Stimulated activated CD4-positive, alpha-beta T cell treated with anti-CD3 and anti-CD28 coated beads, Interleukin-1b, Interleukin-23, amount 100 ng/mL, for 1 hour (primary cell): ENCODE measurements at places on chromosomes 7 and 10.

- no peak for DNase-seq
These were observed 80.7 kb upstream of the RPA3 start for GRCh38 chr7:7799138-7799537.

DNA sequence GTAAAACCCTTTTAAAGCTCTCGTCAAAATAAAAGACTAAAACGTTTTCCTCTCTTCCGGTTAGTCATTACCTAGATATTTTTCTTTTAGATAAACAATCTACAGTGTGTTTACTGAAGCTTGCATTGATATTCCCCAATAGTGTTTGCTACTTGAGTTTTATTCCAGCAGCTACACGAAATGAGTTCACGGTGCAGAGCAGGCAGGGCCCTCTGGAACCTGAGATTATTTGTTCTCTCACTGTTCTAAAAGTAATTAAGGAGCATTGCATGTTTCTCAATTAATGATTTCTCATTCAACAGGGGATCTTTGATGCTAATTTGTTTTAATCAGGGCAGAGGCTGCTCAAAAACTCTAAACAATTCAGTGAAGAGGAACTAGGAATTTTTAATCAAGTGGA is 319.7 kb downstream of the GFRA1 start:
- DNase-seq, result no peak

- DNase-seq, result no peak
These were observed 66.8 kb downstream of the RHOBTB1 start for GRCh38 chr10:60877061-60877776.

DNA sequence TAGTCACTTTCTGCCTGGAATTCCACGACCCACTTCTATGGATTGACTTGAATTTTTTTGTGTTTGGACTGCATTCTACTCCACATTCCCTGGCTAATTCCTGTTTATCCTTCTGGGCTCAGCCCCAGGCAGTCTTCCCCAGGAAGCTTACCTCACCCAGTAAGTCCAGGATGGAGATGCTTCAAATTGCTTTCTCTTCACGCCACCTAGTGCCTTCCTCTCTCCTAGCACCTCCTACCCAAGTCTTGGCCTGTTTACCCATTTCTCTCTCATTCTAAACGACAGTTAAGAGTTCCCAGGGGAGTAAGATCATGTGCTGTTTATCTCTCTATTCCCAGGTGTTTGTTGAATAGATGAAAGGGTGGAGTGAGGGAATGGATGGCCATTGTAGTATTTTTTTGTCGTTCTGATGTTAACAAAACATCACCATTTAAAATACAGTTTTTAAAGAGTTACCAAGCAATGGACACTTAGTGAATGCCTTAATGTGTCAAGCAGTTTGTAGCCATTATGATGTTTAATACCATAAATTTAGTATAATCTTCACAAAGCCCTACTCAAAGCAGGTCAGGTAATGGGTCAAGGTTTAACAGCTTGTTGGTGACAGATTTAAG is 45.5 kb upstream of the TARP start:
- no peak for DNase-seq

DNA sequence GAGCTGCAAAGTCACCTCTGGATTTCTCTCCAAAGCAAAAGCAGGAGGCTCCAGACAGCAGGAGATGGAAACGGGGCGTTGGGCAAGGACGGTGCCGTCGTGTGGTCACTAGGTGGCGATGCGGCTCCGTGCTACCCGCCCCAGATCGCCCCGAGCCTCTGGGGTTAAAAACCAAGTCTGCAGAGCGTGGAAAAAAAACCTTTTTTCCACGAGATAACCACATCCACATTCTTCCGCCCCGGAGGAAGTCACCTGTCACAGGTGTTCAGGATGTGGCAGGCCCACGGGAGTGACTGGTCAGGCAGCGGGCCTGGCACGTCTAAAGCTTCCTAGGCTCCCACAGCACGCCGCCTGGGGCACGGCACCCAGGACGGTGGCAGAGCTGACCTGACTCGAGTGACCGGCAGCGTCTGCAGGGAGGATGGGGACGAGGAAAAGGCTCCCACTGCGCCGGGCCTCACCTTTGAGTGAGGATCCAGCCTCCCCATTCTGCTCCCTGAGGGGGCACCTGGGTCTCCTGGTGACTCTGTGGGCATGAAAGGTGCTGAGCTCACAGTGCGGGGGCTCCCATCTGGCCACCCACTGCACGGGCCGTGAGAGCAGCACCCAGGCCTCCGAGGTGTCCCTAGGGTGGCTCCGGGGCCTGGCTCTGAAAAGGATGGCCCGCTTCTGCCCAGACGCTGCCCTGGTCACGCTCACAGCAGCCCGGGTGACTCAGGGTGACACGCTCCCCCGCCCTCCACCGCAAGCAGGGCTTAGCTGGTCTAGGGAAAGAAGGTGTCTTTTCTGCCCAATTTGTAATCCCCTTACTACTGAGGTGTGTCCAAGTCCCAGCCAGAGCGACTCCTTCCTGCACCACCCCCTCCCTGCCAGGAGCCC is 71.3 kb upstream of the TNRC18 start:
- peak; percentile 72 for DNase-seq

DNA sequence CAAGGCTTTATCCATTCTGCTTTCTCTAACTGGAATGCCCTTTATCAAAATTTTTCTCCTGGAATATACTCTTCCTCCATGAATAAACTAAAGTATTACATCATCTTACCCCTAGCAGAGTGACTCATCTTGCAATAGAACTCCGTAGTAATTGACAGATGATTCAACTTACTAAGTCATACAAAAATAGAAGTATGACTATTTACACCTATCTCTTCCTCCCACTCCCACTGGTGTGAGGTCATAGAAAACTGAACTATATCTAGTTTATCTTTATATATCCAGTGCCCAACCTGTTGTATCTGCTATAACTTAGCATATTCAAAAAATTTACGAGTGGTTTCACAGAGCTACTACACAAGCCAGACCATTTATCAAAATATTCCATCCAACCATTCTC is 26.1 kb downstream of the ABCB1 start:
- no peak for DNase-seq

DNA sequence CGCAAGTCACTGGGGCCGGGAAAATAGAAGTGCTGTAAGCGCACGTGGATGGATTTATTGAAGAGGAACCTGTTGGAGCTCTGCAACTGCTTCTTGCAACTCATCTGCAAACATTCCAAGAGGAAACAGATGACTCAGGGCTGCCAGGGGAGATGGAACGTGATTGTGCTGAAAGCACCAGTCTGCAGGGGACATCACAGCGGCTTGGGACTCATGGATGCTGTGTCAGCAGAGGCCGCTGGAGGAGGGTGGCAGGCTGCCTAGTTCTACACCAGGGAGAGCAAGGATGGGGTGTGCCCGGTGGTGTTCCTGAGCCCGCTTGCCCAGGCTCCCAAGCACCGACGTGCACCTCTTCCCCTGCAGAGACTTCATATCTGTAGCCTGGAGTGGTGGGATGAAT is 515.7 kb downstream of the TCERG1L start:
- no peak for DNase-seq

DNA sequence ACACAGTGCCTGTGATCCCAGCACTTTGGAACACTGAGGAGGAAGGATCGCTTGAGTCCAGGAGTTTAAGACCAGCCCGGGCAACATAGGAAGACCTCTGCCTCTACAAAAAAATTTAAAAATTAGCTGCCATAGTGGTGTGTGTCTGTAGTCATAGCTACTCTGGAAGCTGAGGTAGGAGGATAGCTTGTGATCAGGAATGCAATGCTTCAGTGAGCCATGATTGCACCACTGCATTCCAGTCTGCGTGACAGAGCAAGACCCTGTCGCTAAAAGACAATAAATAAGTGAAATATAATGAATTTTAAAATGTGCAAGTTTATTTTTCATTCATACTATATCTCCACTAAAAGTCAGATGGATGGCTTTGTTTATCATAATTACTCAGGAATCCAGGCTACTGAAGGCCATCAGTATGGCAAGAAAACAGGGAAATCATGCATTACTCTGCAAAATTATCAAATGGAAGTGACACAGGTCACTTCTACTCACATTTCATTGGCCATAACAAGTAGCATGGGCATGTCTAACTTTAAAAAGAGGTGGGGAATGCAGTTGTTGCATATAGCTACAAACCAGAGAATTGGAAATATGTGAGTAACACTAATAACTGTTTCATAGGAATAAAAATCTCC is 32.9 kb upstream of the FAM3C start:
- DNase-seq, result no peak

DNA sequence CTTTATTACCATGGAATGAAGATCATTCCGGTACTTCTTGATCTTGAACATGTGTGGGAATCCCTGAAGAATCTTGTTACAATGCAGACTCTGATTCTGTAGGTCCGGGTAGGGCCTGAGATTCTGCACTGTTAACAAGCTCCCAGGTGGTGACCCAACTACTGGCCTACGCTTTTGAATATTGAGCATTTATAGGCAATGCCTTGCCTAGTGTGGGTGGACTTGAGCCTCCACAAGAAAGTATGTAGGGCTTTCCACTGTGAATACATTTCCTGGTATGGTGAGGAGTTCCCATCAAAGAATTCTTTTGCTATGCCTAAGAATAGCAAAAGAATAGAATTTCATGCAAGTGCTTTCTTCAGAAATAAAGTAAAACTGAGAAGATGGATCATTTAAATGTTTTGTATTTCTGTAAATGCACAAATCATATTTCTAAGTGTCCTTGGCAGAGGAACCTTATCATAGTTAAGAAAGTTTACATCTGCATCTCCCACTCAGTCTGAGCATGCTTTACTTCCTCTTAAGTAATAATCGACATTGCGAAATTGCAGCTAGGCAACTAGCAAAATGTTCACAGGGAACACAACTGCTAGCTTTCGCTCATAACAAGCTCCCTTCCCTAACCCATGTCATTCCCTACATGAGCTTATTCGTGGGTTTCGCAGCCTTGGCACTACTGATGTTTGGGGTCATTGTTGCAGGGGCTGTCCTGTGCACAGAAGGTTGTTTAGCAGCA is 71.4 kb downstream of the AHR start:
- no peak for DNase-seq

GRCh38 chr7:118052336-118052735 is 131.6 kb upstream of the LSM8 start:
- no peak for DNase-seq

DNA sequence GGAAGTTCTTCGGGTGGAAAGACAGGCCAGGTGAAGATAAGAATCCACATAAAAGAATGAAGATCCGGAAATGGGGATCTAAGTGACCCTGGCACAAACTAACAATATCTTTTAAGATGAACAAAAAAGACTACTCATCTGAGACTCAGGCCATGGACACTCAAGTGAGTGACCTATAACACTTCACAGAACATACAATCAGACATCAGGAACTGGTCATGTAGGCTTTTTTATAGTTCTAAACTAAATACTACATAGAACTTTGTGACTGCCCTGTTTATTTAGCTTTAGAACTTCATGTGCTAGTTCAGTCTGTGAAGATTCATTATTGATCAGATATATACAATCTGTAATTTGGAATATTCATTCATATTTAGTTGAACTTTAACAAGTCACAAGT is 52.8 kb downstream of the MMRN2 start:
- no peak for DNase-seq

- no peak for DNase-seq
These were observed 244.2 kb upstream of the YAE1 start for GRCh38 chr7:39321909-39322498.

GRCh38 chr7:74684921-74685320 is 27.4 kb downstream of the GTF2I start:
- DNase-seq, result no peak

DNA sequence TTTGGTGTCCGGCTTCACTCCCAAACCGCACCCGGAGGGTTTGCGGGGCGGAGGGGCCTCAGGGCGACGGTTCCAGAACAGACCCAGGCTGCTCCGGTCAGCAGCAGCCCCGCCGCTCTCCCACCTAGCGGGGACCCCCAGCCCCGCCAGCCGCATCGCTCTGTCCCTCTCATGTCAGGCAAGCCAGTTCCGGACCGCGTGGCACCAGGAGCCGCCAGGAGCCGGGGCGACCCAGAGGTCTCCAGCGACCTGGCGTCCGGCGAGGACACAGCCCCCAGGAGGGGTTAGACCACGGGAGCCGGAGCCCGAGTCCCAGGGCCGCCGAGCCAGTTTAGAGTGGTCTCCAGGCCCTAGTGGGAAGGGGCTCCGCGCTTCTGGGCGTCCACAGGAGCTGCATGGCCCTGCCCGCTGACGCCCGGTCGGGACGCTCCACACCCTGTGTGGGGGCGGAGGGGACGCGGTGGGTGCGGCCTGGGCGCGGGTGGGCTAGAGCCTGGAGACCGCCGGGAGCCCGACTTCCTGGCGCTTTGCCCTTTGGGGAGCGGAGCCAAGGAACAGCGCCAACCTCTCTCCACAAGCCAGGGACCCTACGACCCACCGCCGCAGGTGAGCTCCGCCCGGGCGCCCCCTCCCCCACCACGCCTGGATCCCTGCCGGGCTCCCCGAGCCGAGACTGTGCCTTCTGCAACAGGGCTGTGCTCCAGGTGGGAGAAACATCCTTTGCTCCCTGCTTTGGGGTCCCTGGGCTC is 43.4 kb downstream of the ZNF117 start:
- DNase-seq, result no peak

DNA sequence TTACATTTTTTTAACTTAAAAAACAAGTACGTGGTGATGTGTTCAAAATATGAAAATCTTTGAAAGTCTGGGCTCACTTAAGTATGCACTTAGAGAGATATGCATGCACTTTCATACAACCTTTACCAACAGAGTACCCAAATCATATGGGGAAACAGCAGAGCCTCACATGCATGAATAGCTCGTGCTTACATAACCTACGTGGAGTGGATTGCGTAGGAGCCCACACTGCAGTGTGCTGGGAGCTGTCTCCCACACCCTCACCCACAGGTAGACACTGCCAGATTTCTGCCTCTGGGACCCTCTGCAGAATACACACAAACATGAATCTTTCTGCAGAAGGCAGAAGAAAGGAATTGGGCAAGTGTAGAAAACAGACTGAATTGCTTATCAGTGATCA is 581 bp downstream of the CLCN1 start:
- no peak for DNase-seq

DNA sequence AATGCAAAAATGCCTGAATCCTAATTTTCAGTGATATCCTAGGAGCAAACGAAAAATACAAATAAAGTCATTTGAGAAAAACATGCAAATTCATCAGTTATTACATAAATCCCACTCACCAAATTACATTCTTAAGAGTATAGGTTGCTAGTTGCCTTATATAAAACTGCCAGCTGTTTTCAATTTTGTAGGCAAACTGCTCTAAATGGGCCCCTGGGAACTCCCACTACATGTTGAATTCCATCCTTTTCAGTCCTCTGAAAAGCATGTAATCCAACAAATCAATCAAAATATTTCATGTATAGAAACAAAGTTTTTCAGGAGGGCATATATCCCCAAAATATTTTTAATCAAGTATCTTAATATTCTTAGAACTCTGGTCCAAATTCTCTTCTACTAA is 2.1 kb upstream of the JMJD1C start:
- no peak for DNase-seq

GRCh38 chr10:106506526-106507283 is 657.8 kb downstream of the SORCS1 start:
- DNase-seq, result no peak

GRCh38 chr10:57457972-57458512 is 809.7 kb downstream of the IPMK start:
- DNase-seq, result no peak

DNA sequence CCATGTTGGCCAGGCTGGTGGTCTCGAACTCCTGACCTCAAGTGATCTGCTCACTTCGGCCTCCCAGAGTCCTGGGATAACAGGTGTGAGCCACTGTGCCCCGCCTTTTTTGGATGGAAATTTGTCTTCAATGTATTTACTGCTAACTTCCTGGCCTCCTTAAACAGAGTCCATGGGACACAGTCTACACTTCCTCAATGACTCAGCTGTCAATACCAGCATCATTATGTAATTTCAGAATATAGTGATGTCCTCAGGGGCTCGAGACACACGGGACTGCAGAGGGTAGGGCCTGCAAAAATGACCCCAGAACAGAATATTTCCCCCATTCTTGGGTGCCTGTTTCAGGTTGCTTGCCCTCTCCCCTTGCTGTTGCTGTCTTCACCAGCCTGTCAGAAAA is 31.1 kb downstream of the CAMK2G start:
- DNase-seq, result no peak
